Muscle of back (tissue), 13 donors: ENCODE measurements at places on chromosomes 4 and X.

DNA sequence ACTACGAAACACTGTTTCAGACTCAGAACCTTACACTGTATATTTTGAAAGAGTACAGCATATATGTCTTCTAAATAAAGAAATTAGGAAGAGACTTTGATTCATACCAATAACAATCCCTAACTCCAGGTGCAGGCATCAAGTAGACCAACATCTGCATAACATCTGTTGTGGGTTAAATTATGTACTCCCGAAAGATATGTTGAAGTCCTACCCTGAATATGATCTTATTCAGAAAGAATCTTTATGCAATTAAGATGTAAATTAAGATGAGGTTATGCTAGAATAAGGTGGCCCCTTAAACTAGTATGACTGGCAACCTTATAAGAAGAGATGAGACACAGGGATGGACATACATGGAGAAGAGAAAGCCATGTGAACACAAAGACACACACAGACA, 117.9 kb downstream of the INPP4B start:
- no peak for DNase-seq

- no peak for DNase-seq
Observed at GRCh38 chr4:139823746-139824145, 158.1 kb downstream of the MGST2 start.

- no peak for DNase-seq
Observed at GRCh38 chrX:150165776-150166610, 197.1 kb upstream of the MAMLD1 start.

DNA sequence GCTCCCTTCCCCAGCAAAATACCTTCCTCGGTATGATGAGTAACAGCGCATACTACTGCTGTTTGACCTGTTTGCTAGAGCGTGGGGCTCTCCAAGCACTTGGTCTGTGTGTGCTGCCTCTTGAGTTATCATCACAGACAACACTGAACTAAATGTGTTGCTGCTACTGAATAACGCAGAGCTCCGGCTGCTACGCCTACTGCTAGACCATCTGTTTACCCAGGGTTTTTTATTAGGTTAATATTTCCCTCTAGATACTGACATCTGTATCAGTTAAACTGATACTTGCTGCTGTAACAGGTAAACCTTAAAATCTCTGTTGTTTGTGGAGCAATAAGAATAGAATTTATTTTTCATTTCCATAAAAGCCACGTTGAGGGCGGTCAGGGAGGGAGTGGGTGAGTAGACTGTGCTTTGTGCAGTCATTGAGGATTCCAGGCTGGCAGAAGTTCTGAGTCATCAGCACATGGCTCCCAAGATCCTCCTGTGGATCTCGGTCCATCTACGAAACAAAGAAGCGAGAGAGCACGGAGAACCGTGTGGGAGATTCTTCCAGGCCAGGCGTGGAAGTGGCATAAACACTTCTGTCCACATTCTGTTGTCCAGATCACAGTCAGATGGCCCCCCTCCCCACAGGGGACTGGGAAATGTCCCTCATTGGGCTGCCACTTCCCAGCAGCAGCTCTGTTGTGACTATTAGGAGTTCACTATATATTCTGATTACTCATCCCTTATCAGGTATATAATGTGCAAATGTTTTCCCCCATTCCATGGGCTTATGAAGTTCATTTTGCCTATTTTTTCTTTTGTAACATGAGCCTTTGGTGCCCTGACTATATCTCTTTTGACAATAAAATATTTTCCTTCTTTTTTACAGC, 14.1 kb downstream of the GRK4 start:
- DNase-seq: no peak

DNA sequence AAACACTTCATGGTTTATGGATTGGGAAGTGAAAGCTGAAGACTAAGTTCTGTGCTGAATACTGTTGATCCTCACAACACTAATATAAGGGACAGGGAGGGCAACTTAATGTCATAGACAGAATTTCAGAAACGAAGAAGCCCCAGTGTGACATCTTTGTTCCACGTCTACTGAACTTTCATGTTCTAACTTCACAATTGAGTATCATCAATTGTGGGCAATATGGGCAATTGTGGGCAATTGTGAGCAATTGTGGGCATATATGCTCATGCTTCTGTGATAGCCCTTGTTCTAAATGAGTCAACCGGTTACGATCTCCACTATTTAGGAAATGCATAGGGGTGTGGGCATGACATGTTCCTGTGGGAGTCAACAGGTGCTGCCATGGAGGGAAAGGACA, 33.7 kb downstream of the CYBB start:
- no peak for DNase-seq

DNA sequence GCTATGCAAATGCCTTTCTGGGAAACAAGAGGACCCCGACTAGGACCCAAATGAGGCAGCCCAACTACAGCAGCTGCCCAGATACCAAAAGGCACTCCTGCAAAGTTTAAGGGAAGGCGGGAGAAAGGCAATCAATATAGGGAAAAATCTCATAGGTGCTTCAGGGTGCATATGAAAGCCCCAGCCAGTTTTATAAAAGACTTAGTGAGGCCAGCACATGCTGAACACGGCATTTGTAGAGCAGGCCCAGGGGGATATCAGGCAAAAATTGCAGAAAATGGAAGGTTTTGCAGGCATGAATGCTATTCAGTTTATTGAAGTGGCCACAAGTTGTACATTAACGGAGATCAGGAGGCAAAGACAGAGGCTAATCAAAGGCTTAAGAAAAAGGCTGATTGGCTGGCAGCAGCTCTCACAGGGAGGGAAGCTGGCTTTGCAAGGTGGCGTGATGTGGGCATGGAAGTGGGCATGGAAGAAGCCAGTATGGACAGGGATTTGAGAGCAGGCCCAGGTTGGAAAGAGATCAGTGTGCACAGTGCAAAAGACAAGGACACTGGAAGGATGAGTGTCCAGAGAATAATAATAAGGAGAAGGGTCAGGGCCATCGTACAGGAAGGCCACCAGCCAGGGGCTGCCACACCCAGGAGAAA, 37.7 kb upstream of the UGT2B7 start:
- DNase-seq: no peak

GRCh38 chr4:54783402-54784110, 125.8 kb downstream of the KIT start:
- DNase-seq: no peak

DNA sequence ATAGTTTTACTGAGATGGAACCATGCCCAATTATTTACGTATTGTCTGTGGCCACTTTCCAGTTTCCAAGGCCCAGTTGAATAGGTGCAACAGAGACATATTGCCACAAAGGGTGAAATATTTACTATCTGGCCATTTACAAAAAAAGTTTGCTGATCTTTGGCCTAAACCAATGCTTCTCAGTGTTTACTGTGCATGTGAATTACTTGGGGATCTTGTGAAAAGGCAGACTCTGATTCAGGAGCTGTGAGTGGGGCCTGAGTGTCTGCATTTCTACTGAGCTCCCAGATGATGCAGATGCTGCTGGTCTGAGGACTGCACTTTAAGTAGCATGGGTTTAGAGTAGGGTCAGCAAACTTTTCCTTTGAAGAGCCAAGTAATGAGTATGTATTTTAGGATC, 94.1 kb upstream of the PDE5A start:
- DNase-seq: no peak

DNA sequence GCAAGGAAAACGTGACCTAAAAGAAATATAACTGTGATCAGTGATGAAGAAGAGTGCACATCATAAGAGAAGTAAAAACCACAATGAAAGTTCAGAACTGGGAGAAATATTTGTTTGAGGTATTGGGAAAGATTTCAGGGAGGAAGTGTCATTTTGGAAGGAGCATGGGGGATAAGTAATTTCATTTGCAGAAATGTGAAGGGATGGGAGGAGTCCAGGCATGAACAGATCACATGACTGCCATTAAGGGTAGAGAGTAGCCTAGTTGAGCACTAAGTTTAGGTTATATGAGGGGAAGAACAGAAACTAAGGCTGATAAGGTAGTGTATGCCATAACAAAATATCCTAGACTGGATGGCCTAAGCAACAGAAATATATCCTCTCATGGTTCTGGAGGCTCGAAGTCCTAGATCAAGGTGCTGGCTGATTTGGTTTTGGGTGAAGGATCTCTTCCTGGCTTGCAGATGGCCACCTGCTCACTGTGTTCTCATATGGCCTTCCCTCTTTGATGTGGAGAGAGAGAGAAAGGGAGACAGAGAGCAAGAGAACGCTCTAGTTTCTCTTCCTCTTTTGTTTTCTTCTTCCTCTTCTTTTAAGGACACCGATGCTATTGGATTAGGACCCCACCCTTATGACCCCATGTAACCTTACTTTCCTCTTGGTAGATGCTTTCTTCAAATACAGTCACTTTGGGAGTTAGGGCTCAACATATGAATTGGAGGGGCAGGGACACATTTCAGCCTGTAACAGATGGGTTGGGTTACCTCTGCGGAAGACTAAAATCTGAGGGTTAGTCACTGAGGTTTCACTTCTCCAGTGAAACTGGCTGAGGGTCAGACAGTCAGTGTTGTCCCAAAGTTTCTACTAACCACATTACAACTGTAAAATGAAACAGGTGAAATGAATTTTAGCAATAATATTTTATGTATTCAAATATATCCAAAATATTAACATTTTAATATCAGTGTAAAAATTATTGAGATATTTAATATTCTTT, 77.9 kb downstream of the EGF start:
- peak; percentile 30 for DNase-seq

DNA sequence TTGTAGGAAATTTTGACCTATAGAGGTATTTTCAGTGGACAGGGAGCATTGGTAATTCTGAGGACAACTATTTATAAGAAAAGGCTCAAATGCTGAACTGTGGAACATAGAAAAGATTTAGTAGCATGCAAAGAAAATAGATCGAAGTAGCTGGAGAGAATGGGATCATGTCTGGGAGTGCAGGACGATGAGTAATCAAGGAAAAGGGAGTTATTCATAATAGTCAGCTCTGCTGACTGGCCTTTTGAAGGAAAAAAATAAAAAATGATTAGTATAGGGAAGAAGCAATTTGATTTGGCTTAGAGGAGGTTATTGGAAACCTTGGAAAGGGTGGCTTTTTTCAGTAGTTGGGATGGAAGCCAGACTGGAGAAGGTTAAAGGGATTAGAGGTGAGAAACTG, 22.9 kb upstream of the ANK2 start:
- no peak for DNase-seq

DNA sequence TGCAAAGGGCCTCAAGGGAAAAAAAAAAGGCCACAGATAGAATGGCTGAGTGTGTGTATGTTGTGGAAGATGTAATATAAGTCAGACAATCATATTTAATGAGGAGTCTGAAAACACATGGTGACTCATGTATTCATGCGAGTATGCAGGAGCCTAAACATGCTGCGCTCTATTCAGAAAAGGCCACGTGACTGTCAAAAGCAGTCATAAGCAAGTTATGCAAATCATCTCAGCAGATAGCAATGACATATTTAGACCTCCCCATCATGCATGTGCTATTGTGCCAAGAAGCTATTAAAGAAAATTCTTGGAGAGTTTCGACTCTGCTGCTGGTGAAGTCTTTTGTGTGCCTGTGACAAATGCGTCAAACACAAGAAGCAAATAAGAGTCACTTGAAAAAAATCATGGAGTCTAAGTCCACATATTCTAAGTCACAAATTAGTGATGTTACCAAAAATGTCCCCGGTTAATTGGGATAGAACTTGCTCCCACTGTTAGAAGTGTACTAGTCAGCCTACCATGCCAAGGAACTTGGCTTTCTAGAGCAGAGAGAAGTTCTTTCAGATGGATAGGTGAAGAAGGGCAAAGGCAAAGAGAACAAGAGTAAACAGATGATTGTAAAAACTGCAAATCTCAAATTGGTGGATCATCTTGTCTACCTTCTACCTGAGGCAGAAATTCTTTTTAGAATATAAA, 5.0 kb downstream of the LNX1 start:
- DNase-seq: peak; percentile 42

GRCh38 chr4:88731381-88731780, 33.8 kb upstream of the NAP1L5 start:
- DNase-seq: no peak

DNA sequence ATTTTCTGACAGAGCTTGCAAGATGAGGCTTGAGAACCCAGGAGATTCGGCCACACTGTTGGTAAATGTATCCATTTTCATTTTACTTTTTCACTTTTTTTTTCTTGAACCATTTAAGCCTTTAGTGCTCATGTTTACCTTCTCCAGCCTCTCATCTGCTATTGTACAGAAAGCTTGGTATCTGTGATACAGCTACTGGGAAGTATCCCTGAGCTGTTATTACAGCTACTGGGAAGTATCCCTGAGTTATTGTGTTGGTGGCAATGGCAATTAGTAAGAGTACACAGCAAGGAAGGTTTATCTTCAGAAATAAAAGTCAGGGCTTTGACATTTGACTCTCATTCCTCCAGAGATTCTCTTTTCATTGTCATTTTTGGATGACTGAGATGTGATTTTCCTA, 11.8 kb downstream of the CTSO start:
- DNase-seq: no peak

DNA sequence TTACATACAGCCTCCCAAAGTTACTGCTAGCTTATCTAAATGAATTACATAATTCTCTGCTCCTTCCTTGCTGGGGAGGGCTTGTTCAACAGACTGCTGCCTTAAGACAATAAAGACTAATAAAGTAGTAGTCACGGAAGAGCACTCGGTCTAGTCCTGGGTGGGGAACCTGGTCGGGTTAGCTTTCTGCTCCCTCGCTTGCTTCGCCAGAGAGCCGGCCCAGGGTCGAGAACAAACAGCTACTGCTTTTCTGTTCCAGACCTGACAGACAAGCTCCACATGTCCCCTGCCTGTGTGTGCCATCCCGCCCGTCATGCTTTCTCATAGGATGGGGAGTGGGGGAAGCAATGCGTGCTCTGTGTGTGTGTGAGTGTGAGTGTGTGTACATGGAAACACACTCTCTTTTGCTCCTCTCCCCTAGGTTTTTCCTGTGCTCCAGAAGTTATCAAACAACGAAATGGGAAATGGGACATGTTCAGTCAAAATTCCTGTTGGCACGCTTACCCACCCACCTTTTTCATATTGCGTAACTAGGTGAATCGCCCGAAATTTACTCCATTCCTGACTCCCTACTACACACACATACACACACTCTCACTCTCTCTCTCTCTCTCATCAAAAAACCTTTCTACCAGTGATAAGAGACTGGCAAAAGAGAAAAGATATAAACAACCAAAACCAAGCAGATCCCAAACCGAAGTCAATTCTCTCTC, 1.3 kb downstream of the NPY1R start:
- no peak for DNase-seq

DNA sequence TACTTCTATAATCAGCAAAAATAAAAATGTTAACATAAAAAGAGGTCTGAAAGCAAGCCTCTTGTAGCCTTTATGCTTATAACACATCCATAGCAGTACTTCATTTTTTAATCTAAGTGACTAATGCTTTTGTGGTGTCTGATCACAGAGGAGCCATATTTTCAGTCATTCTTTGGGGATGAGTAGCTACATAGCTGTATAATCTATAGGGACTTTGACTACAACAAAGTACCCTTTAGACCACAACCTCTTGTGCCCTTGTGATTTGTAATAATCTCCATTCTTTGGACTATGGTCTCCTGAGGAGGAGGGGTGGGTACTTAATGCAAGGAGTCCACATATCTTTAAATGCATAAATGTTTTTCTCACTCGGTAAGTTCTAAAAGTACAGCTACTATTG, 9.6 kb downstream of the DRP2 start:
- DNase-seq: no peak

DNA sequence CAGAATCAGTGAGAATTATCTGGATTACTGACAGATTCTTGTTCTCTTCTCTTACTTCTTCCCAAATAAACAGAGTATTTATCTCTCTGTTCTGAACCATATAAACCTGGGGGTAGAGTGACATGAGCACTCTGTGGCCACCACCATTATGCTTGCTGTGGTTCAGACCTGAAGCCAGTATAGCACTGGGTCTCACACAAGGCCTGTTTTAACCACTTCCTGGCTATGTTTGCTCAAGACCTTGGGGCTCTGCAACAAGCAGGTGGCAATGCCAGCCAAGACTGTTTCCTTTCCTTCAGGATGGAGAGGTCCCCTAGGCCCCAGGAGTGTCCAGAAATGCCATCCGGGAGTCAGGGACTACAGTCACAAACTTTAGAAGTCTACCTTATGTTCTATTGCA, 21.7 kb upstream of the HEPH start:
- no peak for DNase-seq
